ENCODE measurements at places on chromosomes 1 and 21.

GRCh38 chr21:37073417-37074196 lies 553 bp downstream of the TTC3 start:
- DNase-seq = peak; percentile 16

GRCh38 chr1:228089519-228090380 lies 7.2 kb downstream of the ARF1 start:
- peak; percentile 78 for DNase-seq

DNA sequence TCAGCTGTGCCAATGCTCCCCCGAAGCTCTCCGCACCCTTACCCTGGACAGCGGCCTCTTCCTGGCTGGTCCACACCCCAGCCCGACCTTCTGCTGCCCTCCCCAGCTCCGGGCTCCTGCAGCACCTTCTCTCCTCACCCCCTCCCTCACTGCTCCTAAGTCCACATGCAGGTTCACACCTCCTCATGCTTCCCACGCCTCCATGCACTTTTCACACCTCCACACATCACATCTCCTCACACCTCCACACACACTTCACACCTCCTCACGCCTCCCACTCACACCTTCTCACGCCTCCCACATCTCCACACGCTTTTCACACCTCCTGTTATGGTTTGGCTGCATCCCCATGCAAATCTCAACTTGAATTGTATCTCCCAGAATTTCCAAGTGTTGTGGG lies 18.9 kb downstream of the GPR137B start:
- DNase-seq = no peak

GRCh38 chr1:50742523-50742922 lies 217.5 kb downstream of the FAF1 start:
- DNase-seq = no peak

- no peak for DNase-seq
These were observed 17.2 kb upstream of the NCF2 start for GRCh38 chr1:183607322-183607980.

Measured in Kasumi-1 (cell line).